ENCODE measurements at places on chromosomes 7 and 10.

- peak; percentile 95 for DNase-seq
Observed at GRCh38 chr7:5694912-5695726, 86.3 kb downstream of the RNF216 start.

- no peak for DNase-seq
Observed at GRCh38 chr10:75143353-75143752, 31.9 kb downstream of the SAMD8 start.

- DNase-seq: no peak
Observed at GRCh38 chr10:43692051-43692825, 43.6 kb upstream of the ZNF32 start.

- DNase-seq: no peak
Observed at GRCh38 chr7:141920281-141920680, 4.1 kb downstream of the OR9A4 start.

GRCh38 chr7:12888717-12889116, 201.3 kb downstream of the ARL4A start:
- DNase-seq: peak; percentile 46

DNA sequence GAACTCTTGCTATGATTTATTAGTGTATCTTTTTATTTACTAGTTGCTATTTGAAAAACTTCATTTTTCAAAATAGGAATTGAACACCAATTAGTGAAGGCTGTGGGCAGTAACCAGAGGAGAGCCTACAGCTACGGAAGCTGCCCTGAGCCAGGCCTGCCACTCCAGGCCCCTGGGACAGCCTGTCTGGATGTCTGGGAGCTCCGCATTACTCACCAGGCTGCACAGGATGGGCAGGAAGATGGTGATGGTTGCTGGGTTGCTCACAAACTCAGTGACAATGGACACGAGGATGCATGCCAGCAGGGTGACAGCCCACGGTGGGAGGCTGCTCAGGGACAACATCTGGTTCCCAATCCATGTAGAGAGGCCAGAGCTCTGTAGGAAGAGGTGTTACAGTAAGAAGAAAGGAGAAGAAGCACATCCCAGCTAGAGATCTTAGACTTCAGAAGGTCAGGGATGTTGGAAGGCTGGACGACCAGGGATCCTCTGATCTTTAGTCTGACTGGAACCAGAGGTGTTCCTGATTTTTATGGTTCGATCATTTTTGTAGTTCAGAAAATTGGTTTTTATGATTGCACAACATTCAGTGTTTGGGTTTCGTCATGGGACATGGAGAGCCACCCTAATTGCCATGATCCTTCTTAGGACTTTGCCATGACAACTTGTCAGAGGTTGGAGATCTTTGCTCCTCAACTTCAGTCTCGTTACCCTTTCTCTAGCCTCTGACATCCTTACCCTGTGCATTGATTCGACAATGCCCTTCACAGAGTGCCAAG, 23.2 kb downstream of the STMP1 start:
- no peak for DNase-seq

GRCh38 chr10:95525033-95525418, 36.1 kb downstream of the SORBS1 start:
- no peak for DNase-seq

- DNase-seq: no peak
Observed at GRCh38 chr10:100442548-100442947, 20.3 kb upstream of the WNT8B start.

DNA sequence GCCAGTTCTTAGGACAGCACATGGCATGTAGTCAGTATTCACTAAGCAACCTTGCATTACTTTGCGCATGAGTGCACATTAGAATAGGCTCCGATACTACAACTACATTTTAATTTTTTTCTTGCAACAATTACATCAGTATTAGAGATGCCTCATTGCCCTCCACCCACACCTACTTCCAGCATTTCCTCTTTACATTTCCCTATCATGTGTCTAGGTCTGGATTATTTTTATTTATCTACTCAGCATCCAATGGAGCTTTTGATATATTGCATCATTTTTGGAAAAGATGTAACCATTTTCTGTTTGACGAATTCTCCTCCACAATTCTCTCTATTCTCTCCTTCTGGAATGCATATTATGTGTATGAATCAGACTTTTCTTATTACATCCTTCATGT, 258.2 kb upstream of the GLI3 start:
- no peak for DNase-seq

GRCh38 chr7:84083846-84084245, 110.7 kb downstream of the SEMA3A start:
- DNase-seq: no peak

- DNase-seq: peak; percentile 13
Observed at GRCh38 chr7:101299511-101300464, 21.8 kb downstream of the IFT22 start.

DNA sequence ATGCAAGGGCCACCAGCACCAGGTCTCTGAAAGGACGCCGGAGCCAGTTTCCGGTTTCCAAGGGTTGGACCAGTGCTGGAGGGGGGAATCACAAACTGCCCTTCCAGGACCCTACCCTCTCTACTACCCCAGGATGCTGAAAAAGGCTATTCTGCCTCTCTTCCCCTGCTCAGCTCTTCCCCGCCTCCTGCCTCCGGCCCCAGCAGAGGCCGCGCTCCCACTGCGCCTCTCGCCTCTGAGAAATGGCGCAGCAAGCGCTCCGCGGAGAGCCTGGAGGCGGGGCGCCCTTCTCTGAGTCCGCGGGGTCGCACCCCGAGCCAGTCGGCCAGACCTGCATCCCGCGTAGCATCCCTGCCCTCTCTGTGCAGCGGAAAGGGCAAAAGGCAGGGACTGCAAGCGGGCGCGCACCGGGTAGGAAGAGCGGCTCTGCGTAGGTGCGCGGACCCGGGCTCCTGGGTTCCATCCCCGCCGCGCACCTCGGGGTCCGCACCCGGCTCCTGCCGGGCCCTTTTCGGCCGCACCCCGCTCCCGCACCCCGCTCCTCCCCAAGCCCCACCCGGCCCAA, 476 bp upstream of the RET start:
- DNase-seq: no peak

DNA sequence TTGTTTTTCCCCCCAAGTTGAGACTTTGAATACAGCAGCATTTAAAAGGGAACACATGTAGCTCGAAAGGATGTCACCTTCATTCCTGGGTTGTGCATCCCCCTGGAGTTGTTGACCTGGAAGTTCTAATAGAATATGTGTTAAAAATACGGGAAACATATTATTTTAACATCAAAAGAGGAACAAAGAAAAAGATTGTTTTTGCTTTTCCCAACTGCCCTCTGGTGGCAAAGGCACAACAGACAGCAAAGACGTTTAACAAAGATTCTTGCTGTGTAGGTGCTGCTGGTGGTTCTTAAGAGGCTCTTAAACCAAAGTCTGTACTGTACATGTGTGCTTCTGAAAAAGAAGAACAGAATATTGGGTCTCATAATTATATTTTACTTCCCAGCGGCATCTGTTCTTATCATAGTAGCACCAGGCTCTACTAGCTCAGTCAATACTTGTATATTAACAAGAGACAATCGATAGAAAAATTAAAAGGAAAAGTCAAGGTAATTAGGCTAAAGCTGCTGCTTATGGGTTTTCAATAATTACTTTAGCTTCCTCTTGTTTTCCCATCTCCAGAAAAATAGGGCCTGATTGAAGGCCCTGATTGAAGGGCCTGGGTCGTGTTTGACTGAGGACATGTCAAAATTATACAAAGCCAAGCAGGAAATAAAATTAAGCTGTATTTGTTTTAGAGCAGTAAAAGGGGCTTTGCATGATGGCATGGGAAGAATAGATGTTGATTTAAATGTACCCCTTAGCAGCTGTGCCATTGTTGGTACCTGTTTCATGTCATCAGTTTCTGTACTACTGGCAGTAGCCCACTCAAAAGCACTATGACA, 384.2 kb upstream of the LRGUK start:
- peak; percentile 8 for DNase-seq

DNA sequence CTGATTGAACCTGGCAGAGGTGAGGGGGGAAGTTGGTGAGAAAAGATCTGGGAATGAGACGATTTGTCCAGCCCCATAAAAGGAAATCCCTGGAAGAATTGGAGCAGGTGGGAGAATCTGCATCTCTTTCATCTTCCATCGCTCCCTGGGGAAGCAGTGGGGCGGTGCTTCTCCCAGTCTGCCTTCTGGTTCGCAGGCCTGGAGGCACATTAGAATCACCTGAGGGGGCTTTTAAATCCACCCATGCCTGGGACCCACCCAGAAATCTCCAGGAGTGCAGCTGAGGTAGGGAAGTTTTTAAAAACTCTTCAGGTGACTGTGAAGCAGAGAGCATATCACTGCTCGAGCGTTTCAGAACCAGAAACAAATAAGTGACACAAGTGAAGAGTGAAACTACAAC, 26.7 kb upstream of the SYPL1 start:
- DNase-seq: no peak

GRCh38 chr10:125257521-125258108, 97.3 kb upstream of the CTBP2 start:
- DNase-seq: no peak

- DNase-seq: no peak
Observed at GRCh38 chr10:71584902-71585563, 134.5 kb downstream of the C10orf105 start.

- DNase-seq: no peak
Observed at GRCh38 chr10:97914171-97914836, 64.7 kb downstream of the GOLGA7B start.

DNA sequence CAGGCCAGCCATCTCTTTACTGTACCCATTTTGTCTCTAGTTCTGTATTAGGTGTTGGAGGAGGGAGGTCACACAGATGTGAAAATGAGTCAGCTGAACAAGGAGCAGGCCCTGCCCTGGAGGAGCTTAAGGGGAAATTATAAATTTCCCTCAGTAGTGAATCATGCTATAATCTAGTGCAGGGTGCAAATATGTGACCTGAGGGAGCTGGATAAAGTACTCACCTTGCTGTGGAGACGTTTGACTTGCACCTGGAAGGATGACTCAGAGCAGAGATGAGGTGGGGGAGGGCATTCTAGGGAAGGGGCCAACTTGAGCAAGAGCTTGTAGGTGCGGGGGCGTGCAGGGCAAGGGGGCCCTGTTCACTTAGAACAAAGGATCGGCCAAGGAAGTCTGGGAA, 610.6 kb downstream of the SDK1 start:
- DNase-seq: no peak

DNA sequence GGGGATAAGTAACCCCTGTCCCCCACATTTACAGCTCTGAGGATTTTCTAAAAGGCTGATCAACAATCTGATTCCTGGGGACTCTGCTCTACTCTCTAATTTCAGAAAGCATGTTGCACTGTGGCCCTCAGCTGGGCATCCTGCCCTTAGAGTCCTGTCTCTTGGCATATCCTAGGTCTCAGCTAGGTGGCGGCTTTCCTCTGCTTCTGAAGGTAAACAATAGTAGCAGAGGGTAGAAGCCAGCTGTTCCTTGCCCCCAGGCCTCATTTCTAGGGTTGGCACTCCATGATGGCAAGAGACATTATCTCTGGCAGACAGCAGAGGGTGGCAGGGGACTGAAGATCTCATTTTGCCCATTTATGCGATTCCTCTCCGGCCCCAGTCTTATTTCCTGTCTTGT, 77.0 kb downstream of the ADCYAP1R1 start:
- DNase-seq: no peak

DNA sequence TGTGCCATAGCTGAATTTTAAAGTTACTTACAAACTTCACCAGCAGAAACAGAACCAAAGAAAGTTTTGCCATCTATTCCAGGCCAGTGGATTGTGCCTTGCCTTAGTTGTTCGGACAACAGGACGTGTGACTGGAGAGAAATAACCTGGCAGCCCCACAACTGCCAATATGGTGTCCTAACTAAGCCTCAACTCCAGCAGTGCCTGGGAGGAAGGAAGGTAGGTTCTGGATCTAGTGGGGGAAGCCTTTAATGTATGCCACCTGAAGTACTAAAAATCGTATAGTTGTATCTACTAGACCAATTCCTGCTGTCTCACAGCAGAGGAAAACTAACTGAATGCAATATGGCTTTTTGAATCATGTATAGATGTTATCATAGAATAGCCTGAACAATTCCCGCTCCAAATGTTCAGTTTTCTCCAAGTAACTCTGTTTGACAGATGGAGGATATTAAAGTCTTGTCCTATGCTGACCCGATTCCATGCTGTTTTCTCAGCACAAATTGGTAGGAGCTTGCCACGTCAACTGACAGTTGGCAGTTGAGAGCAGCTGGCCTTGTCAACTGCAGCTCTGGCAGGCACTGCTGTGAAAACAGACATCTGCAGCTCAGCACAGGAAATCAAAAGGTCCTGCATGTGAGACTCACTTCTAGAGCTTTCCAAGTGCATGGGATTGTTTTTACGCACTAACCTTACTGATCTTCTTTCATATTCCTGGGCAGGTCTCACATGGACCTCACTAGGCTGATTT, 84.5 kb upstream of the WNT16 start:
- peak; percentile 44 for DNase-seq

DNA sequence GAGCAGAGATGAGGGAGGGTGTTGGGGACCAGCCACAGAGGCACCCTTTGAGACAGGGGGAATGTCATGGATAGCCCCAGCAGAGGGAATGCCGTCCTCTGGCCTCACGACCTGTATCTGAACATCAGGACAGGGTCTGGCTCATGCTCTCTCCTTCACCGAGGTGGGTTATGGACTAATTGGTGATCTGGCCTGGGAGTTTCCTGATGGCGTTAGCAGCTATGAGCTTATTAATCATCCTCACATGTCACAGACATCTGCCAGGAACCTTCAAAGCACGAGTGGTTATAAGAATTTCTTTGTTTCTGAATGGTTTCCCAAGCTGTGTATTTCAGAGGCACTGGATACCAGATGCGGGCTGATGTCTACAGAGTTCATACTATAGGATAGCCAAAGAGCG, 6.9 kb downstream of the CPA4 start:
- peak; percentile 80 for DNase-seq

- DNase-seq: no peak
Observed at GRCh38 chr10:30028738-30029030, 30.7 kb downstream of the JCAD start.

DNA sequence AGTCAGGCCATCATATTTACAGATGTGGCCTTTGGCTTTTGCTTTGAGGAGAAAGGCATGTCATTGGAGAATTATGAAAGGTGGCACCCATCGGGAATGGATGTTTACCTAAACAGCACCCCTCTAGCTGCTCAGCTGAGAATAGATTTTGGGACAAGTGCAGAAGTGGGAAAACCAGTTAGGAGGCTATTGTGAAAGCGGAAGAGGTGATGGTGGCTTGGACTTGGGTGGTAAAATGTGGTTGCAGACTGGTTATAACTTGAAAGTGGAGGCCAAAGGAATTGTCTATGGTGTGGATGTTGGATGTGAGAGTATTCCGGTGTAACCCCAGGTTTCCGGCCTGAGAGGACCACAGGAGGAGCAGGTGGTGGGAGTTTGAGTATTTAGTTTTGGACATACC, 5.2 kb upstream of the SLC12A9 start:
- DNase-seq: no peak

GRCh38 chr10:62583876-62584615, 209.9 kb downstream of the ZNF365 start:
- no peak for DNase-seq
